ENCODE measurements at places on chromosomes 16 and 17.

DNA sequence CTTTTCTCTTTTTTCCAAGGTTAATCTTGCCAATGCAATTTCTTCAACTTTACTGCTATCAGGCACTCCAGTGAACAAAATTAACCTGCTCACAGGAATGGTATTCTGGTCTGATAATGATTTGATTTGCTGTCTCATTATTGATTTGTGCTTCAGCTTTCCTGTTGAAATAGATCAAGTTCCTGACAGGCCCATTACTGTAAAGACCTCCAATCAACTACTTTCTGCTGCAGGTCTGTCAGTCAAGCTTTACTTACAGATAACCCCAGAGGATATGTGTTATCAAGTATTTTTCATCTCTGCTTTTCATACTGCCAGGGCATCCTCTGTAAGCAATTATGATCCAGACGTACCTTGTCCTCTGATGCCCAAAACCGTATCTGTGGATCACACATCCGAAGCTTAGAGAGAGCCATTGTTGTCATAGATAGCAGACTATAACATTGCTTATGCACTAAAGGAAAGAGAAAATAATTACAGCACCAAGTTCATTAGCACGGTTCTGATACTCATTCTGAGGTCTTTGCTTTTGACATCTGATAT is 215.6 kb downstream of the PHKB start:
- no peak for DNase-seq

DNA sequence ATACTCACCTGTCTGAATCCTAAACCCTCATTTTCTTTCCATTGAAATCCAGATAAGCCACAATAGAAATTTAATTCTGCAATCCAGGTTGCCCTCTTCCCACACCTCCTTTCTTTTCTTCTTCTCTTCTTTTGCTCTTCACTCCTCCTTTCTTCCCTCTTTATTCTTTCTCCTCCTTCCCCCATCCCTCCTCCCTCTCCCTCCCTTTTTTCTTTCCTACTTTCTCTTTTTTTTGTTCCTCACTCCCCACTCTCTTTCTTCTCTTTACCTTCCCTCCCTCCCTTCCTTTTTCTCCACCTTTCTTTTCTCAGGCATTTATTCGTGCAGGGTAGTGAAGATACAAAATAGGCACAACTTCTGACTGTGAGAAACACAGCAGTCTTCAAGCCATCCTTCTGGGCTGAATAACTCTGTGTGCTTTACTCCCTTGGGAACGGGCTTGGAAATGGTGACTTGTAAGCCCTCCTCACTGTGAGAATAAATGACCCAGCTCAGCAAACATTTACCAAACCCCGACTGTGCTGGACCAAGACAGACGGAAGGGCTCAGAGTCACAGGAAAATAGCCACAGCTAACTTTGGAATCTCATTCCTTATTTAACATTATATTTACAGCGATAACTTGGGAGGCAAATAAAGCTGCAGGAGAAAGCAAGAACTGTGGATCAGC is 140.8 kb downstream of the HAPSTR1 start:
- no peak for DNase-seq

DNA sequence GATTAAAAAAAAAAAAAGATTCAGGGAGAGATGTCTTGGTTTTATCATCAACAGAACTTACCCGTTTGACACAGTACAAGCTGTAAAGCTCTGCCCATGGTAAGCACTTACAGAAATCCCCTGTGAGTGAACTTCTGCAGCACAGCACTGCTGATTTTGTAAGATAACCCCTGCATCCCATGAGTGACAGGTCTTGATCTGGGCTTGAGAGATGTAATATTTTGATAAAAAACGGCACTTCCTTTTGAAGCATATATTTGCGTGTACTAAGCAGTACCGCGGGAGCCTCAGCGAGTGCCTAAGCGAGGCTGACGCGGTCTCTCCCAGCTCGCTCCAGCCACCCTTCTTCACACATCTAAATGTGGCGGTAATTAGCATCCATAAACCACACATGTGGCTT is 50.5 kb downstream of the IKZF3 start:
- peak; percentile 65 for DNase-seq

DNA sequence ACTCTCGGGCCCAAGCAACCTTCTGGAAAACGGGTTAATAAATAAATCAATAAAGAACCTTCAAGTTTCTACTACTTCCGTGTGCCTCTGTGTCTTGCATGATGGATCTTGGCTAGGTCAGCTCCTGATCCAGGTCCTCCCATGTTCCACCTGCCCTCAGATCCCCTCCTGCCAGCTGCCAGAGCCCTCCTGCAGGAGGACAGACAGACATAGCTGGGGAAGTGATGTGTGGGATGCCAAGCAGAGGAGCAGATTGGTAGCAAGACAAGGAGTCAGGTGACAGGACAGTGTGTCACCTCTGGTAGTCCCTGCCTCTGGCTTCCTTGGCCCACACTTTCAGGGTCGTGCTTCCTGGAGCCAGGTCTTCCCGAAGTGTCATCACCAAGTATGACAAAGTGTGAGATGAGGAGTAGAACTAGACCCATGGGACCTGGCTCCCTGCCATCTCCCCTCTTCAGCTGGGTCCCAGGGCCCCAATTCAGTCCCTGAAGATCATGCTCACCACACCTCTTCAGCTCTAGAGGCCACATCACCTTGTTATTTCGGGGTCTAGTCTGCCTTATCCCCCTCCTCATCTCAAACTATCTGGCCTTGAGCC is 1.0 kb upstream of the EPN3 start:
- DNase-seq: no peak

GRCh38 chr16:28288114-28288513 is 4.2 kb upstream of the SBK1 start:
- no peak for DNase-seq

DNA sequence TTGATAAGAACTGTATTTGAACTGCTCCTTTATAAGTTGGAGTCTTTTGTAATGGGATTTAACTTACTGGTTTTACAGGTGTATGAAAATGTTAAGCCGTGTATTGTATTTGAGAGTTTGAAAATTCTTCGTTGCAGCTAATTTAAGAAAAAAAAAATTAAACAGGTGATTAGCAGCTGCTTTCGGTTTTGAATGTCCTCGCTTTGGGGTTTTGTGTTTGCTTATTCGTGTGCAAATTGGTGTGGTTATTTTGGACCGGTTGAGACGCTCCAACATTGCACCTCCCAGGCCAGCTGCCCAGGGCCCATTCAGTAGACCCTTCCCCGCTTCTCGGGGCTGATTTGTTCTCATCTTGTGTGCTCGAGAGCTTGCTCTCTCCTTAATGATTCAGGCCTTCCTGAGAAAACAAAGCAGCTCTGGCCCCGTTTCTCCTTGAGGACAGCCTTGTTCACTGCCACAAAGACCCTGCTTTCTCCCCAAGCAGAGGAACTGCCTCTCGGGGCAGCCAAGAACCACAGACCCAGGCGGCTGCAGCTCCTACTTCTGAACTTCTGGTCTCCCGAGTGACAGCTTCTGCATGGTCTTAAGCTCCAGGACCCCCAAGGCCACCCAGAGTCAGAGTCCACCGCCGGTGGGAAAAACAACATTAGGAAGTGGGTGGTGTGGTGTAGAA is 100.5 kb downstream of the MSI2 start:
- no peak for DNase-seq

- no peak for DNase-seq
Observed at GRCh38 chr16:67941469-67942199, 2.3 kb downstream of the LCAT start.

- no peak for DNase-seq
Observed at GRCh38 chr16:49353680-49354079, 19.9 kb upstream of the C16orf78 start.

- no peak for DNase-seq
Observed at GRCh38 chr17:31371511-31372097, 19.9 kb upstream of the RAB11FIP4 start.

GRCh38 chr16:78755751-78756661 is 656.6 kb downstream of the WWOX start:
- no peak for DNase-seq

DNA sequence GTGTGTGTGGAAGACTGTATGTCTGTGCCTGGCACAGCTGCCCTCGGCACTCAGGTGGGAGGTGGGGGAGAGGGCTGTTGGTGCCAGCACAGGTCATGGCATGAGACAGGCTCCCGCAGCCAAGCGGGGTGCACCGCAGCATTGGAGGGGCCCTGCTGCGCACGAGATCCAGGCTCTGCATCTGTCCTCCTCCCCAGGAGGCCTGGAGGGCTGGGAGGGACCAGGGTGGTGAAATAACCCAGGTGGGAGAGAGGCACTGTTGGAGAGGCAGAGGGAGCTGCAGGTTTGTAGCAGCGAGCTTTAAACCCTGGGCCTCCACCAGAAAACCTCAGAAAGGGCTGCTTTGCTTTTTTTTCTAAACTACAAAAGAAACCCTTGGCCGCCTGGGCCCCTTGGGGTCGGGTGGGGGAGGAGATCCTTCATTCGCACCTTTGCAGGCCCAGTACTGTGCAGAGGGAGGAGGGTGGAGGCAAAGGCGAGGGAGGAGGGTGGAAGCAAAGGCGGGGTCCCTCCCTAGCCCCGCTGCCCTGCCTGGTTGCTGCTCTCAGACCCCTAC is 241.7 kb downstream of the SEC14L1 start:
- DNase-seq: no peak

GRCh38 chr16:53083119-53083518 is 28.3 kb downstream of the CHD9 start:
- no peak for DNase-seq

- no peak for DNase-seq
Observed at GRCh38 chr17:46819906-46820351, 1.4 kb upstream of the WNT3 start.

GRCh38 chr16:11032922-11033291 is 88.5 kb downstream of the CLEC16A start:
- DNase-seq: no peak

- no peak for DNase-seq
Observed at GRCh38 chr16:56120447-56121155, 70.7 kb upstream of the GNAO1 start.

DNA sequence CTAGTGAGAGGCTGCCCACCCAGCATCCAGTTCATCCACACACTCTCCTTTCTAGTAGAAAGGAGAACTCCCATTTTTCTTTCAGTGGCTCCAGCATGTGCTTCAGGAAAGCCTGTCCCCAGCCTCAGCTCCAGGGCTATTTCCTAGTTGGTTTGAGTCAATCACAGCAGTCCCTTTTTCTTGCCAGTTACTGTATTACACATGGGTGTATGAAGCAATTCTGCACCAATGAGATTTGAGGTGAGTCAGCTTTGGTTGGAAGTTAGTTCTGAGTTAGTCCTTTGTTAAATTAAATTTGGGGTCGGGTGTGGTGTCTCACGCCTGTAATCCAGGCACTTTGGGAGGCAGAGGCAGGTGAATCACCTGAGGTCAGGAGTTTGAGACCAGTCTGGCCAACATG is 24.8 kb downstream of the RAD51D start:
- DNase-seq: no peak

DNA sequence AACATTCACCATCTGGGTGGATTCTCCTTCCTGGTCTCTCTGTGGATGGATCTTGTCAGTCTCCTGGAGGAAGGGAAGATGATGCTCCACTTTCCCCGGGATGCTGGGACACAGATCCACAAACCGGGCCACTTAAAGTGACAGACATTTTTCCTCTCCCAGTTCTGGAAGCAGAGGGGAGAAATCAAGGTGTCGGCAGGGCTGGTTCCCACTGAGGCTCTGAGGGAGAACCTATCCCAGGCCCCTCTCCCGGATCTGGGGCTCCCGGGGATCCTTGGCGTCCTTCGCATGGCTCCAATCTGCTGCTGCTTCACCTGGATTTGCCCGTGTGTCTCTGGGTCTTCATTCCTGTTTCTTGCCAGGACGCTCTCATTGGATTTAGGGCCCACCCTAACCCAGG is 263.1 kb upstream of the TNRC6C start:
- peak; percentile 36 for DNase-seq

DNA sequence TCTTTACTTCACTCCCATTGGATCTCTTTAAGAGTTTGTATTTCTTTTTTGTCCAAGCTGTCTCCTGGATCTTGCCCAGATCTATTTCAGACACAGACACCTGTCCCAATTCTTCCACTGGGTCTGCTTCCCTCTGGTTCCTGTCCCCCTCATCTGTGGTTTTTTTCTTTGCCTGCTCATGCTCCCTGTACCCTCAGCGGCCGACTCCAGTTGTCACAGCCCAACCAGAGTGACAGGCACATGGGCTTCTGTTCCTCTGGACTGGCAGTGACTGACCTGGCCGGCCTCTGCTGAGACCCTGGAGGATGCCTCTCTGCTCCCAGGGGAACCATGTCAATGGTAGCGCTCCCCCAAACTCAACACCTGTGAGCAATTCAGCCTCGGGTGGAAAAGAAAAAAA is 142.6 kb downstream of the WSCD1 start:
- DNase-seq: no peak

DNA sequence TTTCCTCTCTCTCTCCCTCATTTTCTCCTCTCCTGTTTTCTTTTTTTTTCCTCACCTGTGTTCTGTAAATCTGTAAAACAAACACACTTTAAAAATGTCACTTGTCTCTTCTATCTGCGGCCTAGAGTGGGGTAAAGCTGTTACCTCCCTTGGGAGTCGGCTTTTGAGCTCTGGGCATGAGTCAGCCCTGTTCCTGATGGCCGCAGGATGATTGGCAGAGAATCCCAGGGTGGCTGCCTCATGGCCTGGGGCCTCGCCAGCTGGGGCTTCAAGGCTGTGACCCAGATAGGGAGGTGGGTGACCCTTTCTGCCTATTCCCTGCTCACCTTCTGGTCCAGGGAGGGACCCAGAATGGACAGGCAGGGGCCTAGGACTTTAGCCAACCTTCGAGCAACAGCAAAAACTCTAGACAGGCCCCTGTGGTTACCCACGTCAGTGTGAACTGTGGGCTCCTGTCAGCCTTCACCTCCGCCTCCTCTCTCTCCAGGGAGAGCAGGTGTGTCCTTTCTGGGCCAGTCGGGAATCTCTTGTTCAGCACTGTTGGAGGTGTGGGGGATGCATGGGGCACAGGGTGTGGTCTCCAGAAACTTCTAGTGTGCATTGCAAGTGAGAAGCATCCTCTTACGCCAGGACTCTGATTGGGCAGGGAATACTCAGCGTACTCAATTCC is 87.4 kb downstream of the RAP1GAP2 start:
- no peak for DNase-seq

DNA sequence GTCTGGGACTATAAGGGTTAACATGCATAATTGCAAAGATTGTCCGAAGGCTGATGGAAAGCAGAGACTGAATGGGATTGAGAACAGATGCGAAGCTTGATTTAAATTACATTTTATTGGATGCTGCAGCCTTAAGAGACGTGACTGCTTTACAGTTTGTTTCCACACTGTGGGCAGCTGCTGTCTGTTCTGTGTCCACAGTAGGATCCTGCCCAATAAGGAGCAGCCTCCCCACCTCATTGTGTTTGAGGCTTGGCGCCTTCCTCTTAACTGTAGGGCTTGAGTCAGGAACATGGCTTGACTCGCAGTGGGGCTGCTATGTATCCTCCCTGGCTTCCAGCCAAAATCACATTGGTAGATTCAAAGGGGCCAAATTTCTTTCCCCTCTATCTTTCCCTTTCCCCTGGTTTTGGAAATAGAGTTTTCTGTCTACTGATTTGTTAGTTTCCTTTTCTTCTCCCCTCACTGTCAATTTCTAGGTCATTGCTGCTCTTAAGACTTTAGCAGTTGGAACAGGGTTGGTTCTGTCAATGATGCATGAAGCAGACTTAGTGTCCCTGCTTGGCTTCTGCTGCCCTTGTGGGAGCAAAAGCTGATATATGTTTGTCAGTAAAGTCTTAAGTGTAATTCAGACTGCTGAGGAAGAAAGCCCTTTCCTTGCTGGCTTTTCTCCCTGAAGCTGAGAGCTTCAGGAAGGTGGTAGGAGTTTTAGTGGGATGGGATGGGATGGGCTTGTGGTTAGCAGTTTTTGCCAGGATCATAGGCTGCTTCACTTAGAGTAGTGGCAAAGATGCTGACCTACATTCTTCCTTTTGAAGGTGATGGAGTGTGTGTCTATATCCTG is 5.0 kb upstream of the RARA start:
- no peak for DNase-seq

Data from activated CD8-positive, alpha-beta memory T cell treated with anti-CD3 and anti-CD28 coated beads, Interleukin-2, amount 50 U/mL, for 48 hours (primary cell).